Transverse colon (tissue), 4 donors: ENCODE measurements at places on chromosomes 3 and 15.

DNA sequence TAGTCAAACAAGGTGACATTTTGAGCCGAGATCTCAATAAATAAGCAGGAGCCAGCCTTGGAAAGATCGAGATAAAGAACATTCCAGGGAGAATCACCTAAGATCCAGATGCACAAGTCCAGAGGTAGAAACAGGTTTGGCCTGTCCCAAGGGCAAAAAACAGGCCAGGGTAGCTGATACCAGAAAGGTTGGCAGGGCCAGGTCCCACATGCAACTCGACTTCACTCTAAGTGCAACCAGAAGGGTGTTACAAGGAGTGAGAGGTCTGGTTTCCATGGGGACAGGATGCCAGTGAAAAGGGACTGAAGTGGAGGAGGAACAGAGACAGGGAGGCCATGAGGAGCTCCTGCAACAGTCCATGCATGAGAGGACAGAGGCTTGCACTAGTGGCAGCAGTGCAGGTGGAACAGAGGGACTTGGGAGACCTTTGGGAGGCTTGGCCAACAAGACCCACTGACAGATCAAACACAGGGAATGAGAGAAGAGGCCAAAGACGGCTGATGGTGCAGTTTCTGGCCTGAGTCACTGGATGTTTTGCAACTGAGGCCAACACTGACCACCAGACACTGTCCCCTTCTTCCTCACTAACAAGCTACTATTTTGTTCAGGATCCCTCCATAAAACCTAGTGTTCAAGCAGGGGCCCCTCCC, 5.2 kb downstream of the TPRA1 start:
- DNase-seq, result no peak

DNA sequence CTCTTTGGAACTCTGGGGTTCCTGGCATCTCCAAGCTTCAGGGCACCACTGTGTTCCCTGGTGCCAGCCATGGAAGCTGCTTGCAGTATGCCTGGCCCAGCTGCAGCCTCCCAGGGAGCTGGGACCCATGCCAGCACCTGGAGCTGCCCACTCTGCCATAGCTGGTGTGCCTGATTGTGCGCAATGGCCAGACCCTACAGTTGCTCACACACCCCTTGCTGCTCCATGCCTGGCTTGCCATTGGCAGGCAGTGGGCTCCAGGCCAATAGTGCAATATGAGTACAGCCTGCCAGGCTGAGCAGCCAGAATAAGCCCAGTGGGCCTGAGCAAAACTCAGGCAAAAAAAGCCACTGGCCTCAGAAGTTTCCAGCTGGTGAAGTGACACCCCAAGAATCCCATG, 43.8 kb upstream of the LRRFIP2 start:
- DNase-seq, result no peak

DNA sequence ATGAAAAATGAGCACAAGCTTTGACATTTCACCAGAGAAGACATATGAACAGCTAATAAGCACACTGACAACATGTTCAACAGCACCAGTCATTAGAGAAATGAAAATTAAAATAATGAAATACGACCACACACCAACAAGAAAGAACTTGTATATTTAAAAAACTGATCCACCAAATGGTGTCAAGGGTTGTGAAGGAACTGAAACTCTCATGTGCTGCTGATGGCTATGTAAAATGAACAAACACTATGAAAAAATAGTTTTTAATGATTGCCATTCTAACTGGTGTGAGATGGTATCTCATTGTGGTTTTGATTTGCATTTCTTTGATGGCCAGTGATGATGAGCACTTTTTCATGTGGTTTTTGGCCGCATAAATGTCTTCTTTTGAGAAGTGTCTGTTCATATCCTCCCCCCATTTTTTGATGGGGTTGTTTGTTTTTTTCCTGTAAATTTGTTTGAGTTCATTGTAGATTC, 193.8 kb downstream of the SCAPER start:
- DNase-seq, result no peak

GRCh38 chr3:185040425-185040824, 112.4 kb downstream of the C3orf70 start:
- no peak for DNase-seq

- no peak for DNase-seq
Measured at GRCh38 chr3:177607589-177607988, 410.3 kb upstream of the TBL1XR1 start.

GRCh38 chr3:197372047-197372661, 73.7 kb upstream of the DLG1 start:
- DNase-seq, result peak; percentile 45

DNA sequence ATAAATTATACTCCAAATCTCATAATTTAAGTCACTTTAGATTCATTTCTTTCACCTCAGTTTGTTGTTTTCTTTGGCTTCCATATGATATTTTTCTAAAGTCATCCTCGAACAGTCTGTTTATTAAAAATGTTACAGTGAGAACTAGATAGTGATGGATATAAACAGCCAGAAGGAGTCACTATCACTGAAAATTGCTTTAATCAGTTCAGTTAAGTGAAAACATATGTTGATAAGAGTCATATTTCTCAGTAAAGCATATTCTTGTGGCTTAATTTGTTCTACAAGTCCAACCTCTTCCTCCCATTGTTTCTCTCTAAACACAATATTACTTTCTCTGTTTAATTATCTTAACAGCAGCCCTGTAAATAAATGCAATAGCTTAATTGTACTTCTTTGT, 427.5 kb upstream of the ALCAM start:
- no peak for DNase-seq

DNA sequence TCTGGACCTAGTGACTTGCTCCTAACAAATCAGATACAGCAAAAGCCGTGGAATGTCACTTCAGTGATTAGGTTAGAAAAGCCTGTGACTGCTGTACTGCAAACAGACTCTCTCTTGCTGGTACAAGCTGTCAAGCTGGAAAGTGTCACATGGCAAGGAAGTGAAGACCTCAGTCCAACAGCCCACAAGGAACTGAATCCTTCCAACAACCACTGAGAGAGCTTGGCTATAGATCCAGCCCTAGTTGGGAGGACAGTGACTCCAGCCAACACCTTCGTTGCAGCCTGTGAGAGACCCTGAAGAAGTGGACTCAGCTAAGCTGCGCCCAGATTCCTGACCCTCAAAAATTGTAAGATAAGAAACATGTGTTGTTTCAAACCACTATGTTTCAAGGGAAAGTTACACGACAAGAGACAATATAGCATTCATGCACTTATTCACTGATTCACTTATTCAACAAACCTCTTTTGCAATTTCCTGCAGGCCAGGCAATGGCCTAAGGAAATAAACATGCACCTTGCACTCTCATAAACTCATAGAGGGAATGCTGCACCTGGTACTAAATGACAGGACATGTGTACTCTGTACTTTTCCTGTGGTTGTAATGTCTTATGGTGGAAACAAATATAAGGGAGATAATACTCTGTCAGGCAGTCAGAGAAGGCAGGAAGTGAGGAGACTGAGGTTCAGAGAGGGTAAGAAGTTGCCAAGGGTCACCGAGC, 142.9 kb downstream of the CADPS start:
- peak; percentile 26 for DNase-seq

- DNase-seq, result no peak
Measured at GRCh38 chr3:112395181-112395895, 62.4 kb downstream of the CD200 start.

GRCh38 chr3:77536038-77536775, 496.3 kb downstream of the ROBO2 start:
- DNase-seq, result no peak

- no peak for DNase-seq
Measured at GRCh38 chr15:60079210-60079609, 75.1 kb downstream of the FOXB1 start.

DNA sequence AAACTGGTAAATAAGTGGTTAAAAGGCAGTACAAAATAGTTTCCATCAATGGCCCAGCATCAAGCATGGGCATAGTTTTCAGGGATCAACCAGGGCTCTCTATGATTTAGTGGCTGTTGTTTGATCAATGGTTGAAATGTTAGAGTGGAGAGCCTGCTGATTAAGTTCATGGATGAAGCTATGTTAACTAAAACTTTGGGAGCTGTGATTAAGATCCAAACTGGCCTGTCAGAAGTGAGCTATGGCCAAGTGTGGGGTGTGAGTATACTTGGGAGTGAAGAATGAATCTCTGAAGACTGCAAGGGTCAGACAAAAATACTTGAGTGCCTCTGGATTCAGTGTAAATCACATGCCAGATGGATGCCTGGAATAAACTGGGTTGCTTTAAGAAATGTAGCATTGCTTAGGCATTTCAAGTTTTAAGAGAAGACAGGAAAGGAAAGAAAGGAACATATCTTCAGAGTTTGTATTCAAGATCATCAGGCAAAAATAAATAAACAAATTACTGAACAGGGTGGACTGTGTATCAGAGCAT, 422.2 kb upstream of the ADAMTS9 start:
- DNase-seq, result no peak
